ENCODE measurements at places on chromosomes 4 and X. TPM values are rescaled to one million over a fixed set of nuclear protein-coding genes. Genes with fewer than 3 reads are reported as not detected.

Gene STS
- total RNA-seq: 9.5 TPM

Gene CFAP99
- total RNA-seq: not detected

Gene MFAP3L
- total RNA-seq: 0.53 TPM

Gene CYSLTR1
- not detected for total RNA-seq

Gene NMU
- total RNA-seq: 0.53 TPM

Gene HSFX1
- 0.53 TPM for total RNA-seq

Gene UGT2B7
- total RNA-seq: not detected

Gene CLDN22
- not detected for total RNA-seq

Gene C4orf51
- not detected for total RNA-seq

Gene CPXCR1
- not detected for total RNA-seq

Gene BLOC1S4
- total RNA-seq: 7.8 TPM

Gene AWAT1
- total RNA-seq: not detected

Gene RNF128
- total RNA-seq: not detected

Gene RPA4
- 4.4 TPM for total RNA-seq

Gene ABCG2
- total RNA-seq: 7.0 TPM

Gene XG
- 0.80 TPM for total RNA-seq

Gene ARSJ
- total RNA-seq: 62.4 TPM

Gene CT83
- total RNA-seq: not detected

Gene PACRGL
- 27.0 TPM for total RNA-seq

Gene CNGA1
- not detected for total RNA-seq

Gene AREG
- not detected for total RNA-seq

Gene YTHDC1
- total RNA-seq: 61.6 TPM

Gene SAT1
- 408 TPM for total RNA-seq

Gene SPACA5
- total RNA-seq: not detected

Gene HS3ST1
- 2.9 TPM for total RNA-seq

Gene STOX2
- total RNA-seq: 0.22 TPM

Gene NPY2R
- not detected for total RNA-seq

Gene RBM47
- 0.22 TPM for total RNA-seq

Gene BEX1
- 0.27 TPM for total RNA-seq

Gene TEX13C
- total RNA-seq: not detected

Gene FAM184B
- total RNA-seq: under 0.01 TPM

Gene MAMLD1
- total RNA-seq: 2.3 TPM

Gene SNCA
- total RNA-seq: 78.9 TPM

Gene SPANXB1
- not detected for total RNA-seq

Gene HHIP
- 792 TPM for total RNA-seq

Gene CDX4
- not detected for total RNA-seq

Gene MAGEE2
- not detected for total RNA-seq

Gene UPF3B
- total RNA-seq: 4.1 TPM

Gene AFP
- not detected for total RNA-seq
